ENCODE measurements at places on chromosomes 1 and 21.

GRCh38 chr1:35046730-35047129 is 15.0 kb upstream of the ZMYM6 start:
- DNase-seq: no peak

- peak; percentile 69 for DNase-seq
Observed at GRCh38 chr1:40316595-40317393, at the start of gene COL9A2. TSS of gene COL9A2 (minus strand) at chr1:40317286. CDS start at chr1:40317197, 89 bp downstream.

DNA sequence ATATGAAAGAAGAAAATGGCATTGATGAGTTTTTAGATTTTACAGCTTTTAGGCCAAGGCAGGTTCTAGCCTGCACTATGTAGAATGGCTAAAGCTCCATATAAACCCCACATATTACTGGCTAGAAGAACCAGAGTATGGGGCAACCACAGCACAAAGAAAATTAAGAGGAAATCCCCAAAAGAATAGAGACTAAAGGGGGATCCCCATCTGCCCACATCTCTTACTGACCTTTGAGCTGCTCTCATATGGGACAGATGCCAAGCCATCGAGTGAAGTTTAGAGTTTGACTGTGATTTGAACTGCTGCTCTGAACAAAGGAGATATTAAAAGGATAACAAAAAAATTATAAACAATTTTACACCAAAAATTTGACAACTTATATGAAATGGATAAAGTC is 102.2 kb upstream of the HAO2 start:
- no peak for DNase-seq

- DNase-seq: no peak
Observed at GRCh38 chr1:49229555-49229954, 452.9 kb upstream of the BEND5 start.

DNA sequence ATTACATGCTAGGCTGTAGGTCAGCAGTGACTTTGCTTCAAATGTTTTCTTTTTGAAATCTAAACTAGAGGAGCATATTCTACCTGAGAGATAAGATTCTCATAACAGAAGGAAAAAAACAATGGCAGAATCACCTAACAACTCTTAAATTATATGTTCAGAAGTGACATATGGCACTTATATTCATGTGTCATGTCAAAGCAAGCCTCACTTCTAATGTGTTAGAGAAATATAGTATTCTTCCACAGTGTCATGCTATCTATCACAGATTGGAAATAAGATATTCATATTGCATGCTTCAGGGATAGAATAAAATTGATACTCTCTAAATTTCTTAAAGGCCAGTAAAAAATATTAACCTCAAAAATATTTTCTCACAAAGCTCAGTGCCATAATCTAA is 874.6 kb upstream of the PRMT6 start:
- DNase-seq: no peak

GRCh38 chr1:41621791-41622190 is 137.3 kb upstream of the EDN2 start:
- no peak for DNase-seq

GRCh38 chr1:27773826-27774445 is 917 bp downstream of the STX12 start:
- DNase-seq: no peak

DNA sequence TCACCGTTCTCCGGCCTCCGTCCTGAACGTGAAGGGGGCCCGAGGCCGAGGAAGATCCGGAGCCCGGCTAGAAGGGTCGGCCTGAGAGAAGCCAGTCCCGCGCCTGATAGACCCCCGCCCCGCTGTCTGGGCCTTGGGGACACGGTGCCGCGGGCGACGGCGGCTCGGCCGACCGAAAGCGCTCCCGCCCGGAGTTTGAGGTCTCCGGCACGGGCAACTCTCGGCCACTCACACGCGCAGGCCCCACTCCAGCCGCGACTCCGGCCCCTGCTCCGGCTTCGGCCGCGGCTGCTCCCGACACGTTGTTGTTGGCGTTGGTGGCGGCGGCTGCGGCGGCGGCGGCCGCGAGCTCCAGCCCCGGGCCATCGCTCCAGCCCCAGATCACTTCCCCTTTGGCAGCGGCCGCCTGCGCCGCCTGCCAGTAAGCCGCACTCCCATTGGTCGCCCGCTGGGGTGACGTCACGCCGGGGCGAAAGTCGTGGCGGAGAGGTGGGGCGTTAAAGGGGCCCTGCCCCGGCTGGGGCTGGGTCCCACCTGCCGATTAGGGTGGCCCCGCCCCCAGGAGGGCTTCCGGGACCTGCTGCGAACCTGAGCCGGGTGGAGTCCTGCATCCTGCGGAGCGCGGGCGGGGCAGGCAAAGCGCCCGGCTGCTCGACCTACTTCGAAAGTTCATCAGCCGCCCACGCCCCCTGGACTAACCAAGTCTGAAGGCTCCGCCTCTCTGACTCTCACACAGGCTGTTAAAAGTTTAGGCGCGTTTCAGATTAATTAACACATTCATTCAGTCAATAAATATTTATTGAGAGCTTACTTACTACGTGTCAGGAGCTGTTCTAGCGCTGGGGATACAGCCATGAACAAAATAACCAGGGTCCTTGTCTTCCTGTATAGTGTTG is at the start of gene EFCAB14:
TSS of gene EFCAB14 (minus strand) at position 388 of the 896 bp plus-strand sequence. CDS start 1,027 bp downstream, outside the sequence.
- peak; percentile 100 for DNase-seq

DNA sequence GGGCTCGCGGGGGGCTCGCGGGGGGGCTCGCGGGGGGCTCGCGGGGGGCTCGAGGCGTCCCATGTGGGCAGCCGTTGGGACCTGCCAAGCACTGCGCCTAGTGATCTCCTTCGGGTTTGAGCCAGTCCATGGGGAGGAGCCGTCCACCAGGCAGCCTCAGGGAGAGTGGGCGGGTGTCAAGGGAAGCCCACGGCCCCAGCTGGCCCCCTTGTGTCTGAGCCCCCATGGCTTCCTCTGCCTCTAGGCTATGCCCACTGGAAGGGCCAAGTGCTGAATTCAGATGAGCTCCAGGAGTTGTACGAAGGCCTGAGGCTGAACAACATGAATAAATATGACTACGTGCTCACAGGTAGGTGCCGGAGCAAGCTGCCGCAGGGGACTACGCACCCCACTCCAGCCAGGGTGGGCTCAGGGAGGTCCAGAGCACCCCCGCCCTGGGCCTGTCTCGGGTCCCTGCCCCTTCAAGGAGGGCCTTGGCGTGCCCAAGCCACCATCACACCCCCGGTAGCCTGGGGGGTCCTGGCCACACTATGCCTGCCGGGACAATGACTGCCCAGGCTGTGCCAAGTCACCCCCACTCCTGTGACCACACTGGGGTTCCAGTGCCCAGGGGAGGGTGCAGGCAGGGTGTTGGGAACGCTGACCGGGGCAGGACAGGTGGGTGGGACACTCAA is 22.6 kb downstream of the PDXK start:
- no peak for DNase-seq

GRCh38 chr1:52225174-52225573 is 83.3 kb downstream of the ZFYVE9 start:
- no peak for DNase-seq

GRCh38 chr1:76330991-76331603 is 256.6 kb downstream of the ST6GALNAC3 start:
- no peak for DNase-seq

DNA sequence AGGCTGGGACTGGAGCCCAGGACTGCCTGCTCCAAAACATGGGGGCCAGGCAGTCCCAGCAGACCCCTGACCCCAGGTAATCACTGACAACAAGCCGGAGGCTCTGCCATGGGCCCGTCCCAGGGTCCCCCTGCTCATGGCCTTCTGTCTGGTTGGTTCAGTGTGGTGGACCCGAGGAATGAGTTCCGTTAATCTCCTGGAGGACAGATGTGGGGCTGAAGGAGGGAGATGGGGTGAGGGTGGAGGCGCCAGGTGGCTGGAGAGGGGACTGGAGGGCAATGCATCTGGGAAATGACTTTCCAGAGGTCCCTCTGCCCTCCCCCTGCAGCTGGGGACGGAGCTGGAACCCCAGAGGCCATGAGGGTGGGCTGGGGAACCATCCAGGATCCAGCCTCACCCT is 103.2 kb downstream of the EBNA1BP2 start:
- DNase-seq: no peak

- DNase-seq: peak; percentile 88
Observed at GRCh38 chr1:39491146-39491921, at the start of gene BMP8A. TSS of gene BMP8A (plus strand) at chr1:39491636. CDS start at chr1:39491992, 356 bp downstream.

DNA sequence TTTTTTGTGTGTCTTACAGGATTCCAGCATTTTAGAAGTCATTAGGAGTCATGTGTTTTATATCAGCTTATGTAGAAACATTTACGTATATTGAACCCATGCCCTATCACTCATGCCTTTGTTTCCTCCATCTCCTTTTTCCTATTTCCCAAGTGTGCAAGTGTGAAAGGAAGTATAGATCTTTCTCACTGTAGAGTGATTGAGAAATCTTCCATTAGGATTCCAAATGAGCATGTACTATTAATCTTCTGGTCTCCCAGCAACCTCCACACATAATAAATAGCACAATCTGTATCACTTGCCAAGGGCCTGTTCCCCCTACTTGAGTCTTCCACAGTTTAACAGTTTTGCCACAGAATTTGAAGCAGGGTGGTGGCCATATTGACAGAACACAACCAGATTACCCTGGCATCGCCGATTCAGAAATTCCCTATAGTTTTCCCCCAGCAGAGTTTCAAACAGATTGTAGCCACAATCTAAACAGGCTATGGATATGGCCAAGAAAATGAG is 1052.8 kb downstream of the TTLL7 start:
- no peak for DNase-seq

- DNase-seq: no peak
Observed at GRCh38 chr1:53120659-53121058, 21.8 kb downstream of the SLC1A7 start.

- no peak for DNase-seq
Observed at GRCh38 chr1:223421676-223422075, 28.5 kb downstream of the CCDC185 start.

GRCh38 chr1:103336408-103336807 is 189.1 kb upstream of the RNPC3 start:
- DNase-seq: no peak

GRCh38 chr1:51157395-51157794 is 55.4 kb downstream of the C1orf185 start:
- no peak for DNase-seq

GRCh38 chr1:7290971-7291970 is 479.8 kb upstream of the VAMP3 start:
- DNase-seq: no peak

DNA sequence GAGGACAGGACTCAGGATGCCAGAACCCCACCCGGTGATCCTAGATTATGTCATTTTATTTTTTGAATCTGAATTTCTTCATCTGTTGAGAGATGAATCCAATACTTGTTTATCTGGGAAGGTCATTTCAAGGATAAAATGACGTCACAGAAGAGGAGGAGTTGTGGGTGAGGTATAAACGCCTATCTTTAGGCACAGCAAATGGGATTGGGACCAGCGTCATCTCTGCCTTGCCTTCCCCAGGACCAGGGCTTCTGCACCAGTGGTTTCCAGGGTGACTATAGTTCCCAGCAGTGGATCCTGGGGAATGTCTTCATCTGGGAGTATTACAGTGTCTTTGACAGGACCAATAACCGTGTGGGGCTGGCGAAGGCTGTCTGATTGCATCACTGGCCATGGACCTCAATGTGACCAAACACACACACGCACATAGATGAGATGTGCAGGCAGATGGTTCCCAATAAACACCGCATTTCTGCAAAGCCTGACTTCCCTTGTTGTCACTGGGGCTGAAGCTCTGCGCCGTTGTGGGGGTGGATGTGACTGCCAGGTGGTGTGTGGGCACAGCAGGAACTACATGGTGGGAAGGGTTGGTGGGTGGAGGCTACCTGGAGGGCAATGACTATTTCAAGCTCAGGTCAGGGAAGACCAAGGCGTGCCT is 28.1 kb downstream of the KCNA10 start:
- no peak for DNase-seq

GRCh38 chr21:30577766-30578165 is 12.4 kb downstream of the KRTAP22-2 start:
- DNase-seq: no peak

- DNase-seq: no peak
Observed at GRCh38 chr1:116806245-116806644, 52.0 kb downstream of the CD2 start.

- no peak for DNase-seq
Observed at GRCh38 chr1:153774026-153774595, 1.1 kb upstream of the SLC27A3 start.

DNA sequence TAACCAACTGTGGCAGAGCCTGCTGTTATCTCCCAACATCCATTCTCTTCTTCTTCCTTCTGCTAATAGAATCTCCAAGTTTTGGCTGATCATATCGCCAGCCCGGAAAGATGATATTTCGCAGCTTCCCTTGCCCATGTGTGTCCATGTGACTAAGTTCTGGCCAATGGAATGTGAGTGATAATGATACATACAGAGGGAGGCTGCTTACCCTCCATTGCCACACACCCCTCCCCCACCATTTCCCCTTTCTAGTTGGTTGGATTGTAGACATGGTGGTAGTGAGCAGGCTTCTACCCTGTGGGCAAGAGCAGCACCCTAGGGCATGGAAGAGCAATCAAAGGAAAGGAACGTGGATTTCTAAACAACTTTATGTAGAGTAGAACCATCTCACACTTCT is 48.8 kb downstream of the SLC9C2 start:
- DNase-seq: no peak

GRCh38 chr1:32717503-32717902 is 14.9 kb upstream of the SYNC start:
- DNase-seq: no peak

DNA sequence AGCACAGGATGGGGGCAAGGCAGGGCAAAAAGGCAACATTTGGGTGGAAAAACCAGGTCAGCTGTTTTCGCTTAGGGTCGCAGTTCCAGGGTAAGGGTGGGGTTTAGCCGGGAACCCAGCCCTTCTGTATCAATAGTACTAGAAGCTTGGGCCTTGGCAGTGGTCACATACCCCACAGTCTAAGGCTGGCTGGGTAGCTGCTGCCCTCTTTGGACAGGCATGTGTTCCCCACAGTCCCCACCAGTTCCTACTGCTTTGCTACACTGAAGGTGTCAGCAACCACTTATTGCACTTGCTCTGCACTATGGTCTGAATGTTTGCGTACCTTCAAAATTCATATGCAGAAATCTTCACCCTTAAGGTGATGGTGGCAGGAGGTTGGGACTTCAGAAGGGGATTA is 349.8 kb downstream of the LTN1 start:
- DNase-seq: no peak

DNA sequence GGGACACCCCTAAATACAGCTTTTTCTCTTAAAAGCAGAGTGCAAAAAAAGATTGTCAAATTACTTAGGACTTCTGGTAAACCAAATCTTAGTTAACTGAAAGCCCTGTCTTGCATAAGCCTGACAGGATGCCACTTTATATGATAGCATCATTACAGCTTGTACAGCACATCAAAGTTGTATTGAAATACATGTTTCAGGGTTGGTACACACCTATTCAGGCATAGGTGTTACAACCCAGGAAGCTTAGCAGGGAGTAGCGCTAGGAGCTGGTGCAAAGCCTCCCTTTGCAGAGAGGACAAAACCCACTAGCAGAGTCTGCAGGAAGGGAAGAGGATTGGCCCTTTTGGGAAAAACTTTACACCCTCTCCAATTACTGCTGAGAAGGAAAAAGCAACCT is 258.9 kb upstream of the SGIP1 start:
- no peak for DNase-seq

- no peak for DNase-seq
Observed at GRCh38 chr1:70442490-70442889, 31.4 kb downstream of the CTH start.

DNA sequence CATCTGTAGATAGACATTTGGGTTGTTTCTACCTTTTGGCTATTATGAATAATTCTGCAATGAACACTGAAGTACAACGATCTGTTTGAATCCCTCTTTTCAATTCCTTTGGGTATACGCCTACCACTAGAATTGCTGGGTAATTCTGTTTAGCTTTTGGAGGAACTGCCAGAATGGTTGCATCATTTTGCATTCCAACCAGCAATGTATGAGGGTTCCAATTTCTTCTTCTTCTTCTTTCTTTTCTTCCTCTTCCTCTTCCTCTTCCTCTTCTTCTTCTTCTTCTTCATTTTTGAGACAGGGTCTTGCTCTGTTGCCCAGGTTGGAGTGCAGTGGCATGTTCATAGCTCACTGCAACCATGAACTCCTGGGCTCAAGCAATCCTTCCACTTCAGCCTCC is 13.8 kb upstream of the THEM5 start:
- DNase-seq: no peak

All from H1 (cell line).